ENCODE measurements at places on chromosomes 6 and 20.

GRCh38 chr6:161522276-161522675 lies 248.4 kb upstream of the AGPAT4 start:
- no peak for DNase-seq

DNA sequence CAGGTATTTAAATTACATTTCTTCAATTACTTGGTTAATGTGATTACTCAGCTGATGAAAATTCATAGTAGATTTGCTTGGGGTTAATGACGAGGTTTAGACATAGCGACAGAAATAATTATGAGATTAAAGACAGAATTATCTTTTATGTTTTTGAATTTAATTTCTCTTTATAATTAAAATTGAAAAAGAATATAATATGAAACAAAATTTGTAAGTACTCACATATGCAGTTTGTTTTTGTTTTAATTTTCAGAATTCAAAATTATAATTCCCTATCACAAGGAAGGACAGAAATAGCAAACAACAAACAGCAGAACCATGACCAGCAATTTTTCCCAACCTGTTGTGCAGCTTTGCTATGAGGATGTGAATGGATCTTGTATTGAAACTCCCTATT lies at the start of gene TAAR8:
Gene TAAR8 (plus strand): TSS at position 301 of the 400 bp plus-strand sequence. CDS start 21 bp downstream, at position 322.
- DNase-seq = no peak

- DNase-seq = no peak
Observed at GRCh38 chr6:144877118-144877517, 592.0 kb downstream of the UTRN start.

- DNase-seq = peak; percentile 21
Observed at GRCh38 chr6:117188627-117189201, 76.6 kb upstream of the VGLL2 start.

DNA sequence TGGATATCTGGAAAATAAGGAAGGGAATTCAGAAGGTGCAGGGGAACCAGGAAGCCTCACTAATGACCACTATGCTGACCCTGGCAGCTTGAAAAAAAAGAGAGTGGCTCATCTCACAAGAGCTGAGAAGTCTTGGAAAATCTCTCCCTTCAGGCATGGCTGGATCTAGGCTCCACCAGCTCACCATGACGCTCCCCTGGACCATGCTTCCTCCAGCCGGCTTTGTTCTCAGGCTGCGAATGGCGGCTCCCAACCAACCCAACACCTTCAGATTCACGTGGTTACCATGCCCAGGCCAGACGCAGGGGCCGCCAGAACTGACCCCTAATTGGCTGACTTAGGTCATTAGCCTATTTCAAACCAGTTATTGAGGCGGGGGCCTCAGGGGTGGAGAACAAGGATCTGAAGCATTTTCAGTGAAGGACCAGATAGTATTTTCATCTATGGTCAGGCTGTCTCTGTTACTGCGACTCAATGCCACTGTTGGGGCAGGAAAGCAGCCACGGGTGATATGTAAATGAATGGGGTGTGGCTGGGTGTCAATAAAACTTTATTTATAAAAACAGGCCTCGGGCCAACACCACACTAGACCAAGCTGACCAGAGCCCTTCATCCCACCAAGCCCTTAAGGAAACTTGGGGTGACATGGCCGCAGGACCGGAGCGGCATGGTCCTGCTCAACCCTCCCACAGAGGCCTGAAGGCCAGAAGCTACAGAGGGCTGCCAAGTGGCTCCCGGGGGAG lies 159.7 kb downstream of the TAF4 start:
- DNase-seq = no peak

DNA sequence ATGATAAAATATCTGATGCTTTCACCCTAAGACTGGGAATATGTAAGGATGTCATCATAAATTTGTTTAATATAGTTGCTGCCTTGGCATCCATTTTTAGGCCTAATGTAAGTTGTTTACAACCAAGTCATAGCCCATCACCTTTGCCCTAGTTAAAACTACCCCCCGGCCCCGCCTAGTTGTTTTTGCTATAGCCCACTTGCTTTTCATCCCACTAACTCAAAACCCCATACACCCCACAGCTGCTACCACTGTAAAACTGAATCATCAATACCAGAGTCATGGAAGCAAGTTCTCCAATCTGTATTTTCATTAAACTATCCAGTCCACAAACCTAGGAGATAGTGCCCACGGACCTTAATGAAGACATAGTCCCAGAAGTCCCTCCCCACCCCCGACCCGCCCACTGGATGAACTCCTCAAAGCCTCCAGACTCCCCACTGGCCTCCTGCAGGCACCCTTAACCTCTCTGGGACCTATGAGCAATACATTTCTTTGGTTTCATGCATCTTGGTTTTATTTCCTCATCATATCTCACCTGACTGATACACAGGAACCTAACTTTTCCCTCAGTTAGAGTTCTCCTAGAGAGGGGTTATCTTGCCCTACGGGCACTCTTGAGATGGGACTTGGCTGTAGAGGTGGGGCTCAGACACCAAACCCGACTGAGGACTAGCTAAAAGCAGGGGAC lies 12.5 kb upstream of the ZDHHC14 start:
- no peak for DNase-seq

- no peak for DNase-seq
Observed at GRCh38 chr20:45545754-45546453, 1.3 kb downstream of the EPPIN start.

DNA sequence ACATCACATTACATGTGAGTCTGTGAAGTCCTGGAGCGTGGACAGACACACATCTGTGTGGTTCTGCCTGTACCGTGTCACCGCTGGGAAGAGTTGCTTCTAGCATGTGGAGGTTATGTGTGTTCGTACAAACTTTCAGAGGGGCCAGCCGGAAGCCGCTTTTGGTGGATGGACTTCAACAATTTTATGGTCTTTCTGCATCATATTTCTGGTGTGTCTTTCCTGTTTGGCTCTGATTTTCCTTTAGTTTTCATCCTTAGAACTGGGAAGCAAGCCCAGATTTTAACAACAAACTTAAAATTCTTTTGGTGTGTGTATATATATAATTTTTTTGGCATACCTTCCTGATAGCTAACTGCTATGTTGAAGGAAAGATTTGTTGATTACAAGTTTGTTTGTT lies 71.2 kb downstream of the TIAM2 start:
- DNase-seq = no peak

GRCh38 chr6:49892280-49892679 lies 25.9 kb upstream of the CRISP1 start:
- DNase-seq = no peak

- no peak for DNase-seq
Observed at GRCh38 chr6:167588181-167588919, 238.4 kb upstream of the AFDN start.

DNA sequence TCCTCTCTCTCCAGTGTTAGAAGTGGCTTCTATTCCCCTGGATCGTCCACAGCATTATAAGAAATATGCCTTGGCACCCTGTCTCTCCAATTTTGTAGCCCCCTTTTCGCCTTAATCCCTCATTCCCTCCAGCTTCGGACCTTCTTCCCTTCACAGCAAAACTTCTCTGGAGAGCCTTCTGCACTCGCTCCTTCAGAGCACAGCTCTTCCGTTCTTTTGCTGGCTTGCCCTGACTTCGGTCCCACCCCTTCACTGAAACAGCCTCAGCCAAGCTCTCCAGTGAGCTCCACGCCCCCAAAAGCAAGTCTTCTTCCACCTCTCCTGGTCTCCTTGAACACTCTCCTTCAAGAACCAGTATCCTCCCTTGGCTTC lies 134.7 kb upstream of the RNF24 start:
- DNase-seq = no peak

Measured in AML-193 (cell line).